ENCODE measurements at places on chromosomes 6 and 20. TPM values are rescaled to one million over a fixed set of nuclear protein-coding genes. Genes with fewer than 3 reads are reported as not detected.
A peak's percentile ranks its signal among the peaks of the same experiment; 100 is the strongest.

DNA sequence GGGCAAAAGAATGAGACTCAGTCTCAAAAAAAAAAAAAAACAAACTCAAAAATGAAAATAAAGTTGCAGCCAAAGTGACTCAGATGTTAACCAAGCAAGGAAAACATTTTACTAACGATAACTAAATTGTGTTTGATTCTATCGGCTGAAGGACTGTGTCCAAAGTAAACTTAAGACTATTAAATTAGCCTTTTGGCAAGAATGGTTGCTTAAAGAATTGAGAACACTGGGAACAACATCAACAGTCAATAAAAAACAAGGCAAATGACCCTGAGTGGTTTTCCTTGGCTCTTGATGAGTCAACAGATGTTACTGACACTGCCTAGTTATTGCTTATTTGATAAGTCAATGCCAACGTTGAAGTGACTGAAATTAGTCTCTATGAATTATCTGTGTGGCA lies 36.7 kb downstream of the POU3F2 start:
- DNase-seq, result no peak

DNA sequence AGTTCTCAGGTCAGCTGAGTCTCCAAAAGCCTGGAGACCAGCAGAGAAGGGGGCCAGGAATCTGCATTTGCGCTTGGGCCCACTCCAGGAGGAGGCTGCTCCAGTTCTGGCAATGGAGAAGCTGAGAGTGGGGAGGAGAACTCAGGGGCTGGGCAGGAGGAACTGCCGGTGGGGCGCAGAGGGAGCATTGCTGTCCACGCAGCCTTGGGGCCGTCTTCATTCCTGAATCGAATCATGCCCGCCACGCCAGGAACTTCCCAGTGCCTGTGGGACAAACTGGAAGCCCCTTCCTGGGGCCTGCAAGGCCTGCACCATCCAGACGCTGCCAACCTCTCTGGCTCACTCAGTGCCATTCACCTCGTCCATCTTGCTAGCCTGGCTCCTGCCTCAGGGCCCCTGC lies 16.9 kb downstream of the RAB44 start:
- no peak for DNase-seq

The IMPG1 gene
- not detected for total RNA-seq

GRCh38 chr6:12842114-12842513 lies 125.5 kb downstream of the PHACTR1 start:
- no peak for DNase-seq

- DNase-seq, result no peak
Observed at GRCh38 chr6:72792692-72793091, 170.8 kb downstream of the KCNQ5 start.

The APOM gene
- 4.8 TPM for total RNA-seq

DNA sequence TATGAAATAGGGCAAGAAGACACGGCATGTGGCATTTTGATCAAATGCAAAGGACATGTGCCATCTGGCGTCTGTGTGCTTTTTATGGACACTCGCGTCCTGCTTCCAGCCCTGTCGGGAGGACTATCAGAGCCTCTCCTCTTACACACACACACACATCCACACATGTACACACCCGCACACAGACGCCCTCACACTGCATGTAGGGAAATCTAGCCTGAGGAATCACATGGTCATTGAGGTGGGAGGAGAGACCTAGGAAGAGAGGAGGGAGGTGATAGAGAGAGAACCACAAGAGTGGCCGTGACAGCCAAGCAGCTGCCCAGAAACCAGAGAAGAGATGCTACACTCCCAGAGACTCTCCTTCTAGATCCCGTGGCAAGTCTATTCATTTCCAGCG lies 105.9 kb upstream of the CDYL start:
- DNase-seq, result no peak

- DNase-seq, result peak; percentile 64
Observed at GRCh38 chr20:38893565-38894090, 32.6 kb upstream of the FAM83D start.

GRCh38 chr6:107290491-107290890 lies 168.9 kb downstream of the PDSS2 start:
- DNase-seq, result no peak

DNA sequence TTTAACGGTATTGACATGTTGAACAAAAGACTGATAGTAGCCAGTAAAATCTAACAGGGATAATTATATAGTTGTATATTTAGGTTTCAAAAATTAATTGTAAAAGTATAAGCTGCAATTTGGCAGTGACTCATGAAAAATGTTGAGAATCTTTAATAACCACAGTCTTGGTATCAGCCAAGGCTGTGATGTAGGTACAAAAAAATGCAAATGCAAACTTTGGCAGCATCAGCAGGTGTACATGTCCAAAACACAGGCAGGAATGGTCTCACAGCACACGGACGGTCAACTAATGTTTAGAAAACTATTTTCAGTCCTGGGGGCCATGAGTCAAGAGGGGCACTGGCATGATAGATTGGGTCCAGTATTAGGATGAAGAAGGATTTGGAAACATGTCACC lies 58.5 kb upstream of the BEND3 start:
- DNase-seq, result no peak

DNA sequence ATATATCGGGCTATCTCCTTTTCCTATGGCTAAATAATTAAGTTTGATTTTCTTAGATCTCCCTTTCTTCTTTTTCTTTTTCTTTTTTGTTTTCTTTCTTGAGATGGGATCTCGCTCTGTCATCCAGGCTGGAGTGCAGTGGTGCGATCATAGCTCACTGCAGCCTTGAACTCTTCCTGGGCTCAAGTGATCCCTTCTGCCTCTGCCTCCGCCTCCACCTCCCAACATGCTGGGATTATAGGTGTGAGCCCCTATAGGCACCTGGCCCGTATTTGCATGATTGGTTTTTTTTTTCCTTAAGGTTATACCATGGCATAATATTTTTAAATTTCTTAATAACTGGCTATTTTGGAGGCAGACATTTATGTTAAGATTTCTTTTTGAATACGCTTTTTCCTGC lies 106.3 kb downstream of the SCAF8 start:
- no peak for DNase-seq

GRCh38 chr6:34147906-34148630 lies 2.2 kb upstream of the GRM4 start:
- DNase-seq, result no peak

The PTGIS gene
- total RNA-seq, result 38.7 TPM

GRCh38 chr20:37921341-37921929 lies 18.5 kb downstream of the VSTM2L start:
- DNase-seq, result no peak

DNA sequence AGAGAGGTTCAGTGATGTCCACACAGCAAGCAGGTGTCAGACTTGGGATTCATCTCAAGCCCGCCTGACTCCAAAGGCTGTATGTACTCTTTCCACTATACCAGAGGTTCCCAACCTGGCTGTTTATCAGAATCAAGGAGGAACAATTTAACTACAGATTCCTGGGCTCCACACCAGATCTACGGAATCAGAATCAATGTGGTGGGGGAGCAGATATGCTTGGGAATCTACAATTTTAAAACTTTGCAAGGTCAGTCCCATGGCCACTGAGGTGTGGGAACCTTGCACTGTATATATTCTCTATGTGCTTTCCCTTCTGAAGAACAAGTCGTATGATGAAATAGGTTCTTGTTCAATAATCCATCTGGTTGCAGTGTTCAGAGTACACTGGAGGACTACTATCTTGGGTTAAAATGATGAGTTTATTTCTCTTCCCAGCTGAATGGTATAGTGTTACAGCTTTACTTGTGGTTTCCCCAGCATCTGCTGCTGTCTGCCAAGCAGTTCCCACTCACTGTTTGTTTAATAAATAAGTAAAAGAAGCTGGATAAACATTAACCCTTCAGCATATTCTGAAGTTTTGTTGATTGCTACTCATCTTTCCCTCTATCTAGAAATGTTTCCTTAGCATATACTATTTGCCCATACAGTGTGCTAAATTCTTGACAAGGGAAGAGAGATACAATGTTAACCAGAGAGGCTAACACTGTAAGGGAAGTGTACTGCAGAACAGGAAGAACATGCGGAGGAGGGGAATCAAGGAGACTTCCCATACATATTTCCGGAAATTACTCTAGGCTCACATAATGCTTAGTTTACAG lies 9.9 kb downstream of the TTI1 start:
- DNase-seq, result no peak

Measured in breast epithelium (tissue), 4 donors.